ENCODE measurements at places on chromosomes 3 and 15. TPM values are rescaled to one million over a fixed set of nuclear protein-coding genes. Genes with fewer than 3 reads are reported as not detected.

DNA sequence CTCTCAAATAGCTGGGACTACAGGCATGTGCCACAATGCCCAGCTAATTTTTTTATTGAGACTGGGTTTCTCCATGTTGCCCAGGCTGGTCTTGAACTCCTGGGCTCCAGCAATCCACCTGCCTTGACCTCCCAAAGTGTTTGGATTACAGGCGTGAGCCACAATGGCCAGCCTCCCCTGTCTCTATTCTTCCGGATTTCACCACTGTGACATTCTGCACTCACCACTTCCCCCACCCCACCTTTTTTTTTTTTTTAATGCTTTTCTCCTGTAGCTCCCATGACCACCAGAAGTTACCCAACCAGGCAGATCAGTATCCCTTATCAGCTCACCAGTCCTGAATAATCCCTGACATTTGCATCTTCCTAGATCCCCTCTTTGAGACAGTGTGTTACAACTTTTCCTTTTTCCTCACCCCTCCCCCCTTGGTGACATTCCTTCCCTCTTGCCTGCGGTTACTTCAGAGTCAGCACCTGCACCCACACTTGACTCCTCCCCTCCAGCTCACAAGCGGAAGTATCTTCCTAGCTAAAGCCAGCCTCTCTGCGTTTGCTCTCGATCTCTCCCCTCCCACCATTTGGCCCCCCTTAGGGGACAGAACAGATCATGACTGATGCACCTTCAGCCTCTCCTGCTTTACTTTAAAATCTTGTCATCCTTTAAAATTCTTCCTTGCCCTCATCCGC is 13.5 kb upstream of the ZNF592 start:
- DNase-seq: peak; percentile 68

DNA sequence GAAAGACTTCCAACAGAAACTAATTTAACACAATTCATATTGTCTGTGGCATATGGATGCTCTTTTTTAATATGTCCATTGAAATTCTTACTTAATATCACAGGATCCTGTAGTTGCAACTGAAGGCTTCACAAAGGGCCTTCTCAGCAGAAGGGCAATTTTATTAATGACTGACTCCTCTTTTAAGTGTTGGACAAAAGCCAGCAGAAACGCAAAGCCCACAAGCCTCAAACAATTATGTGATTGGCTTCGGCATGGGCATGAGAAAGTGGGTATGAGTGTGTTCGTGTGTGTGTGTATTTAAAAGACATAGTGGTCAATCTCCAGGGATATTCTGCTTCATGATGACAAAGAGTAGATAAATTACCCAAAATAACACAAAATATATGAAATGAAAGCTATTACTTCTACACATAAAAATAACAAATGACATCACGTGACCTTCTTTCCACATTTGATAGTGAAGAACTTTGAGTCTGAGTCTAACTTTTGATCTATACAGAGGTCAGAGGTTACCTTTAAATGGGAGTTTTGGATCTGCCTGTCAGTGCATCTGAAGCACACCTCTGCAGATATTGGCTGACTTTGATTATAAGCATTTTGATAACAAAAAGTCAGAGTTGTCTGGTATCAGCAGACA is 496.9 kb downstream of the CADM2 start:
- DNase-seq: no peak

Gene TMC3
- not detected for total RNA-seq

Gene TRMT10C
- 38.4 TPM for total RNA-seq

- peak; percentile 59 for DNase-seq
Observed at GRCh38 chr3:114144909-114145688, 33.8 kb downstream of the DRD3 start.

Gene BNC1
- 5.2 TPM for total RNA-seq

DNA sequence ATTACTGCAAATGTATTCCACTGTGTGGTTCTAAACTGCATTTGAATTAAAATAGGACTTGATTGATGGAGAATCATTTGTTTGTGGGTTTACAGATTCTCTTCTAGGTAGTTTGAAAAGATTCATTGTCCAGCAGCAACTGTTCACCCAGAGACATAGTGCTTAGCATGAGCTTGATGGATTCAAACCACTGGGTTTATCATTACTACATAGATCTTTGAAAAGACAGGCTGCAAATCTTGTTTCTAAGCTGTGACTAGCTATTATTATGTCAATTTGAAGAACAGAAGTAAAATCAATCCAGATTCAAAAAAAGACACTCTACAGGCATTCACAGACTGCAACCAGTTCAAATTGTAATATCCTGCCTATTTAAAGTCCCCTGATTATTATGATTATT is 49.8 kb downstream of the MBNL1 start:
- no peak for DNase-seq

DNA sequence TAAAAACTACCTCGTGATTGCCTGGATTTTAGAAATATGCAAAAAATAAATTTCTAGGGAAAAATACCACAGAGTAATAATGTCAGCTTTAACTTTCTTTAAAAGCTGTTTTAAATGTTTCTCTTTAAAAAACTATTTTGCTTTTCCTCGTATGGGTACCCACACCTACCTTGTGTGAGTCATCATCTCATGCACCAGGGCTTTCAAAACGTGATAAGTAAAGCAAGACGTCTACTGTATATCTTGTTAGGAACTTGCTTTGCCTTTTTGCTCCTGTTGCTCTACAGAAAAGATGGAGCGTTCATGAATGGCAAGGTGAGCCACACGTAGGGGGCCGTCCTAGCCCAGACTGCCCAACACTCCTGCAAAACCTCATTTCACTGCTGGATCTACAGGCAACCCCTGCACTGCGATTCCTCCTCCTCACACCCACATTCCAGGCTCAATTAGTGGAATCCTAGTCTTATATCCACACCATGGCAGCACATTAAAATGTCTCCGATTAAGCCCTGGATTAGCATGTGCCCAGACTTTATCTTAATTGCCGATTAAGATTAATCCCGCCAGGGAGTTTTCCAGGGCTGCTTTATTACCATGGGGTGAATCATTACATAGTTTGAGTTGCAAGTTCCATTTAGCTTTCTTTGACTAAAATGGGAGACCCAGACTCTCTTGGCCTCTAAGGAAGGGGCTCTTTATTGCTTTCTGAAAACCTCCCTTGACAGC is 293.6 kb upstream of the ICE2 start:
- DNase-seq: peak; percentile 86

DNA sequence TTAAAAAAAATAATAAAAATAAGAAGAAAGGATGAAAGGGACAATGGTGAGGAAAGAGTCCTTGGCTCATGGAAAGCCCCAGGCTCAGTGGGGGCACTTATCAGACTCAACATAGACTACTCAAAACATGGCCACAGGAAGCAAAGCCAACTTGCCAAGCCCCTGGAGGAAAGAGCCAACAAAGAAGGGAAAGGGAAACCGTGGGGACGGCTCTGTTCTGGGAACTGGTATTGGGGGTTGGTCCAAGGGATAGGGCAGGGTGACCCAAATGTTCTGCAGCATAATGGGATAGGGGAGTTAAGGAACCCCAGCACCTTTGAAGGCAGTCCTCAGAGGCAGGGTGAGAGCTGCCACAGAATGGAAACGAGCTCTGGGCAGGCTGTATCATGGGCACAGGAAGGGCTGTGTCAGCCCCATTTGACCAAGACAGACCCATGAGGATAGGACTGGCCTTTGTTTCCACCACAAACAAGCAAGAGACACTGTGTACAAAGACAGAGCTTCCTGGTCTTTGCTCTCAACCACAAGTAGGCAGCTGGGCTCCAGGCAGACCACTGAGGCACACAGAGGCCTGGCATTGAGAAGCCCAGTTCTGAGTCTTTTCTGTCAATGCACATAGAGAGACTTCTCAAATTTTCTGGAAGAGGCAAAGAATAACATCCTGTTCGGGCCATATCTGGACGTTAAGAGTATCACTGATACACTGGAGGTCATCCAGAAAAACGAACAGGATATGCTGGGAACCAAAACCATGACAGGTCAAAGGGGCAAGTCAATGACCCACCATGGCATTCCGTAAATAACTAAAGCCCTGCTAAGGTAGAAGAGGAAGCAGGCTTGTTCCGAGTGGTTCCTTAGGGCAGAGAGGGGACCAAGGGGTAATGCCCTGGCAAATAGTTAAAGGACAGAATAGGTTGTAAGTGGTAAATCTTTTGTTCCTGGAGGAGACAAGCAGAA is 10.6 kb upstream of the SEMA7A start:
- DNase-seq: no peak

Gene PLCB2
- total RNA-seq: 0.64 TPM

DNA sequence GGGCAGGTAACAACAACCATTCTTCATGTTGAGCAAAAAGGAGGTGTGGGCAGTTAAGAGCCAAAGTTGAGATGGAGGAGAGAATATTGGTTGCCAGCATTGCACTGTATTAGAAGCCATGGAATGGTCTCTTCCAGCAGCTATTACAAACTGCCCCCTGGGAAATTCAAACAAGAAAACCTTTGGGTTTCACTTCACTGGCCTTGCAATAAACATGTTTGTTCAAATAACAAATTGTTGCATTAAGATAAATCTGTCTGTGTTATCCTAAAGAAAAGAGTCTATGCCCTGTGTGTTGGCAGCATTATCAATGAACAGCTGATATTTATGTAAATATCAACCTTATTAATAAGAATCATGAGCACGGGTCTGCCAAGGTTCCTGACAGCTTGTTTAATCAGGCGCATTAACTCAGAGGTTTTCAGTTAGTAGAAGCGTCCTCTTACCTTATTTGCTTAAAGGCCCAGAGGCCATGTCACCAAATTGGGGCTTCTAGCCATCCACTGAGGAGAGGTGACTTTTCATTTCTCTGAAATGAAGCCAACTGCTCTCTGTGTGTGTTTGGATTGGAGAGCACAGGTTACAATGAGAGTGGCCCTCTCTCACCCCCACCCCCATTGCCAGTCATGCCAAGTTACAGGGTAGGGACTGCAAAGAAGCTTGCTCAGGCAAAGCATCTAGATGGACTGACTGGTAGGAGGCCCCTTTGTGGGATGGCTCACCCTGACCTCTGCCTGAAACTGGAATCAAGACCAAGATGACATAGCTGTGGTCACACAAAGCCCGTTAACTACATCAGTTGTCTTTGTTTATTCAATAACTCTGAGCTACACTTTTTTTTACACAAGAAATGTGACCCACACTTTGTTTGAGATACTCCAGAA is 10.5 kb downstream of the FILIP1L start:
- DNase-seq: peak; percentile 93

DNA sequence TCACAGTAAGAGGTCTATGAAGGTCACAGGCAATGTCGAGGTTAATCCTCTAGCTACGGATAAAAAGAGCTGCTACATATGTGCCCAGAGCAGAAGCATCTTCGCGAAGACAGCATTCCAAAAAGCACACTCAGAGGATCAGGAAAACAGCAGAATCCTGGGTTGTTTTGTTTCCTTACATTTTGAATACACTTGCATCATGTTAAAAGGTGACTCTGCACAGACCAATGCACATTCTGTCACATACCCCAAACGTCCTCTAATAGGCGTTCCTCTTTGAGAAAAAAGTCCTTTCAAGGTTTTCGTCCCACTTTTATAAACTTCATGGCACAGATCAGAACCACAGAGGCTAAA is 52.7 kb downstream of the VGLL4 start:
- peak; percentile 57 for DNase-seq

GRCh38 chr15:62121273-62122015 is 43.6 kb downstream of the C2CD4B start:
- no peak for DNase-seq

Gene MAP1A
- 60.9 TPM for total RNA-seq

Gene POLQ
- total RNA-seq: 6.4 TPM

DNA sequence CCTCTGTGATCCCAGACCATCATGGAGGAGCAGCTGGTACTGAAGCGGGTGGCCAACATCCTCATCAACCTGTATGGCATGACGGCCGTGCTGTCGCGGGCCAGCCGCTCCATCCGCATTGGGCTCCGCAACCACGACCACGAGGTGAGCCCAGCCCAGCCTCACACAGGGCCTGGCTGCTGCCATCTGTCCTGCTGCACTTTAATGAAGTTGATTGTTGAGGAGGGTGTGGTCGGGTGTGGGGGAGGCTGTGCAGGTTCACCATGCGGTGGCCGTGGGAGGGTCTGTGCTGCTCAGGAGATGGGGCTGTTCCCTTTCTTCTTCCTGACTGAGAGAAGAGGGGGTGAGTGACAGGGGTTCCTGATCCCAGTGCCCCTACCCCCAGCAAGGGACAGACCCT is 30.6 kb downstream of the ACAD9 start:
- no peak for DNase-seq

- peak; percentile 65 for DNase-seq
Observed at GRCh38 chr3:156668073-156668763, 6.2 kb upstream of the TIPARP start.

Gene LTF
- total RNA-seq: not detected

DNA sequence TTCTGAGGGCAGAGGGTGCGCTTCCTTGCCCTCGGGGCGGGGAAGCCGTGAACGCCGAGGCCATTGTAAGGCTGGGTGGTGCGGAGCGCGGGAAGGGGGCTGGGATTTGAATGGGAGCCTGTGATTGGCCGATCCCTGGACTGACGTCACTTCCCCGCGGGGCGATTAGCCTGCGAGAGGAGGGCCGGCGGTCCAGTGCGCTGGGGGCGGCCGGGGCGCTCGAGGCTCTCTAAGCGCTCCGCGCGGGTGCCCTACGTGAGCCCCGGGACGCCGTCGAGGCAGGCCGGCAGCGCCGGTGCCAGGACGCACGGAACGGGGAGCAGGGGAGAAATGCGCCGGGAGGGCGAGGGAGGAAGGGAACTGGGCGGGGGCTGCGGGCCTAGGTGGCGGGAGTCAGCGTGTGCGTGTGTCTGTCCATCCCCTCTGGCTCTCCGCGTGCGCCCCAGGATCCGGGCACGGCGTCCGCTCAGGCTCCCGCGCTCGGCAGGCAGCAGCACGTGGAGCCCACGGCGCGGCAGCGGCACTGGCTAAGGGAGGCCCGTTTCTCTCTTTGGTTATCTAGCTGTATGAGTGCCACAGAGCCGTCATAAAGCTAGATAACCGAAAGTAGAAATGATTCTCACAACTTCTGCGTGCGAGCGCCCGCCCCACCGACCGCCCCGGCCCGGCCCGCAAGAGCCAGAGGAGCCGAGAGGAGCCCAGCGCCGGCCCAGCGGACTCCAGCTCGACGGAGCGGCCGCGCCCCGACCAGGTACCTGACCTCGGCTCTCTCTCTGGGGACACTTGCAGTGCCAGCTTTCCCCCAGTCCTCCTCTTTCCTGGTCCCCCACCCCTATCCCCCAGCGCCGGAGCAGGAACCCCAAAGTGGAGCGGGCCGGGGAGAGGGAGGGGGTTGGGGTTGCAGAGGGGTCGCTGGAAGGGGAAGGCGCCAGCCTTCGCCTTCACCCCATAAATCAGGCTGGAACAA is 33.1 kb upstream of the POLG start:
- DNase-seq: no peak

DNA sequence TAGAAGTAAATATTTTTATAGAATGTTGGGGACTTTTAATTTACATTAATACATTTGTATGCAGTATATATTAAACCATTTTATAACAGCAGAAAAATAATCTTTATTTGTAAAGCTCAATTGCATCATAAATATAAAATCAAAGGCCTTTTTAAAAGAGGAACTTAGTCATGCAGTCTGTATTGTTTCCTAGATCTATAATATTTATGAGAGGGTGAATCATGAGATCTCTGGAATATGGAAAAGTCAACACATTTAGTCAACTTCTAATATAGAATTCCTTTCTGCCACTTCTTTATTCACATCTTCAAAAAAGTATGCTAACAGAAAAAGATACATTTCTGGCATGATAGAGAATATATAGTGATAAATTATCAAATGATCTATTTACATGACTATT is 410.3 kb upstream of the ZNF385D start:
- DNase-seq: no peak

Gene CHP1
- 87.9 TPM for total RNA-seq

Measured in fibroblast of villous mesenchyme (primary cell).